ENCODE measurements at places on chromosomes 1 and 21.

DNA sequence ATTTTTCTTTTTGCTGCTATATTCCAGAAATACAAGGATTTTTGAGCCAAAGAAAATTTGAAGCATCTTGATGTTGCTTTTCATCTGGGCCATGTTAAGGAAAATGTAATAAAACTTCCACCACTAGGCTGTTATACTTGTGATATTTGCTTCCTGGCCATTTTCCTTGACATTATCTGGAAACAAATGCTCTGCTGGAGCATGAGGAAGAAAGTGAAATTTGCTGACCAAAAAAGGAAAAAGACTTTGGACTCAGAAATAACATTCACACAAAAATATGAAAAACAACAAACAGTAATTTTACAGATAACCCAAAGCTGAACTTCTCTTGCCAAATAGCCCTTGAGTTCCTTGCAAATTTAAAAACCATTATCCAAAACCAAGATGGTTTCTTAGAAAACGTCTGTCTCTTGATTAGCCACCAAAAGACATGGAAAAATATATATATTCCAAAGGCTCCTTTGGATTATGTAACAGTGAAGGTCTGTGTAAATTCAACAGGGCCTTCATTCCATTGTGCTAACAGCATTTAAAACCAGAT is 344.5 kb downstream of the LMX1A start:
- no peak for DNase-seq

GRCh38 chr1:27569506-27570291 is 34.2 kb downstream of the AHDC1 start:
- DNase-seq = no peak

- no peak for DNase-seq
Measured at GRCh38 chr21:40733024-40733397, 113.9 kb downstream of the DSCAM start.

DNA sequence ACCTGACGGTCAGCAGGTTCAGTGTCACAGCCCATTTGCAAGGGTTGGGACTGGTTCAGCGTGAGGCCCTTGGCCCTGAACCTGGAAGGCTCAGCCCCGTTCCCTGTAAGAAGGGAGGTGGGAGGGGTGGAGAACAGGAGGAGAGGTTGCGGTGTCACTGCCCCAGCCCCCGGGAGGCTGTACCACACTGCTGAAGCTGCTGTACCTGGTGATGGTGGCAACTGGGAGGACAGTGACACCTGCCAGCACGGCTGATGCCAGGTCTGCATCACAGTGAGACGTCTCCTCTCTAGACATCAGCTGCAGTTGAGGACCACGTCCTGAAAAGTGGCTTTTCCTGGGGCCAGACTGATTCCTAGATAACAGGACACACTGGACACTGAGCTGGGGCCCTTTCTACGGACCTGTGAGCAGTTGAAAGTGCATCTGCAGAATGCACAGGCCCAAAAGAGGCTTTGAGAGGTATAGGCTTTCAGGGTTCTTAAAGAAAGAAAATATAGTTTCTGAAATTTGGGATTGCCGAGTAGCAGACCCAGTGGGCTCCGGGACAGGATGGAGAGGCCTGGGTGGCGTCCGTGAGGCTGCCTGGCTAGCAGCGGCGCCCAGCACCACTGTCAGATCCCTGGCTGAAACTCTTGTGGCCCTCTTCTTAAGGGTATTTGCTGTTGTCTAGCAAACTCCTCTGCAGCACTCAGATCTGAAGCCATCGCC is 47.7 kb downstream of the COQ8A start:
- peak; percentile 12 for DNase-seq

GRCh38 chr1:200181861-200182260 is 154.4 kb downstream of the NR5A2 start:
- DNase-seq = no peak

GRCh38 chr1:119000371-119001180 is 12.4 kb upstream of the TBX15 start:
- DNase-seq = no peak

GRCh38 chr1:58443986-58444868 is 102.3 kb downstream of the OMA1 start:
- DNase-seq = no peak

DNA sequence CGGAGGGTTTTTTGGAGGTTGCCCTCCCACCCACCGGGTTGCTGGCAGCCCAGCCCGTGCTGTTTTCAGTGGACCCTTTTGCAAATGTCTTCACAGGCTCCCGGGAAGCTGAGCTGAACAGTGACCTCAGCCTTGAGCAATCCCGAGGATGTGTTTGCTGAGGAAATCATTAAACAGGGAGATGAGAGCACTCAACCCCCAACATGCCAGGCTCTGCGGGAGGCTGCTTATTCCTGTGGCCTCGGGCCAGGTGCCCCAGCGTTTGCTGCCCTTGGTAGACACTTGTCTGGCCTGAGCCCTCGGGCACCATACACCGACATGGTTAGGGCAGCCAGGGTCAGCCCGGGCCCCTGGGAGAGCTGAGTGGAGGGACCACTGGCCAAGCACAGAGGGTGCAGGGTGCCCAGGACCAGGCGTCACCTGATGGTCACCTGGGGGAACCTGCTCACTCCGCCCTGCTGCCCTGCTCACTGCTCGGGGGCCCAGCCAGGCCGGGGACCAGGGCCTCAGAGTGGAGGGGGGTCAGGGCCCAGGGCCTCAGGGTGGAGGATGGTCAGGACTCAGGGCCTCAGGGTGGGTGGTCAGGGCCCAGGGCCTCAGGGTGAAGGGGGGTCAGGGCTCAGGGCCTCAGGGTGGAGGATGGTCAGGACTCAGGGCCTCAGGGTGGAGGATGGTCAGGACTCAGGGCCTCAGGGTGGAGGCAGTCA is 42.5 kb upstream of the POFUT2 start:
- no peak for DNase-seq

DNA sequence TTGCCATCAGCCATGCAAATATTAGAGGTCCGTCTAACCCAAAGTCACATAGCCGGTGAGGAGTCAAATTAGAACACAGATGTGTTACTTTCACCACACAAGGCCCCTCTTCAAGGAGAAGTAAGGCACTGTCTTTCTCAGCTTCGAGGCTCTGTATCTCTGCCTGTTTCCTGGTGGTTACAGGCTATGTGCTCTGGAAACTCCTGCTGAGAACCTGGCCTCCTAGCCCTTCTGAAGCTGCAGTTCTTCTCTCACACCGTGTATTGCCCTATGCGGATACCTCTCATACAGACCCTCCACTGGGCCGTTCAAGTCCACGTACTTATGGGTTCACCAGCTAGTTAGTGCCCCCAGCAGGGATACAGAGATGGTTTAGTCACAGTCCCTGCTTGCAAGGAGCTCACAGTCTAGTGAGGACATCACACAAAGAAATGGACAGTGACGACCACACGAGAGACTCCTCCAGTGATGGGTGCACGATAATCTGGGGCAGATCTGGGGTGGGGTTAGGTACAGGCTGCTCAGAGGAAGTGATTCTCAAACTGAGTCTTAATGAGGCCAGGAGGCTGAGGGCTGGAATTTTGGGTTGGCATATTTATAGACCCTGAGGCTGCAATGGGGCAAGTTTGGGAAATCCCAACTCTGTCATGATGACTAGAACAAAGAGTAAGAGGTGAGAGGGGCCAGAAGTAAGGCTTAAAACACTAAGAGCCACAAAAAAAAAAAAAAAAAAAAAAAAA is 22.8 kb upstream of the ELOA start:
- DNase-seq = no peak

GRCh38 chr21:39055167-39055767 is 128.0 kb downstream of the PSMG1 start:
- no peak for DNase-seq

GRCh38 chr1:236523704-236524141 is at the start of gene LGALS8:
Gene LGALS8, plus strand, starts transcription at chr1:236523982. Its CDS starts 2,089 bp downstream, at chr1:236526071.
- peak; percentile 93 for DNase-seq

DNA sequence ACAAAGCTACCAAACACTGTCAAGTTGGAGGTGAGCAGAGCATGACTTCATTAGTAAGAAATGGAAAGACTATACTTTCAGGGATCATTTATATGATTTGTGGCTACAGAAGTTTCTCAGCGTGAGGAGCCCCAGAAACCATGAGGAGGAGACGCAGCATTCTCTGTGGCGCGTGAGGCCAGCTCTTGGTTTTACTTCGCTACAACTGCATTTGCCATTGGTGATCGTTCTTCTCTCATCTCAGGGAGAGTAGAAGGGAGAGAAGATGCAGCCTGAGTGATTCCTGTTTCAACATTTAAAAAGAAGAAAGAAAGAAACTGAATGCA is 94.5 kb upstream of the ATP1A1 start:
- no peak for DNase-seq

GRCh38 chr1:223244366-223245103 is 101.5 kb upstream of the TLR5 start:
- DNase-seq = no peak

DNA sequence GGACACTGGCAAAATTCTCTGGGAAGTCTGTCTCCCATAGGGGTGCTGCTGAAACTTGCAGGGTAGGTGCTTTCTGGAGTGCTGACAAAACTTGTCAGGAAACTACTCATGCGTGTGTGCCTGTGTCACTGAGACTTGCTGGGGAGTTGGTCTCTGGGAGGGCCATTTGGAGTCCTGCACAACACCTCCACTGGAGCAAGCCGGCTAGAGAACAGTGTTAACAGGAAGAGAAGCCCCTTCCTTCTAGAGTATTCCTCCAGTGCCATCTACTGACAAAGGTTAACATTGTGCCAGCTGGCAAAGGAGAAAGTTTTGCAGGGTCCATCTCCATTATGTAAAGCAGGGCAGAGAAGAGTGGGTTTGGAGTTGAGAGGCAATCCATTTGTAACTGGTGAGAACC is 30.0 kb downstream of the ZMYM4 start:
- DNase-seq = peak; percentile 55

DNA sequence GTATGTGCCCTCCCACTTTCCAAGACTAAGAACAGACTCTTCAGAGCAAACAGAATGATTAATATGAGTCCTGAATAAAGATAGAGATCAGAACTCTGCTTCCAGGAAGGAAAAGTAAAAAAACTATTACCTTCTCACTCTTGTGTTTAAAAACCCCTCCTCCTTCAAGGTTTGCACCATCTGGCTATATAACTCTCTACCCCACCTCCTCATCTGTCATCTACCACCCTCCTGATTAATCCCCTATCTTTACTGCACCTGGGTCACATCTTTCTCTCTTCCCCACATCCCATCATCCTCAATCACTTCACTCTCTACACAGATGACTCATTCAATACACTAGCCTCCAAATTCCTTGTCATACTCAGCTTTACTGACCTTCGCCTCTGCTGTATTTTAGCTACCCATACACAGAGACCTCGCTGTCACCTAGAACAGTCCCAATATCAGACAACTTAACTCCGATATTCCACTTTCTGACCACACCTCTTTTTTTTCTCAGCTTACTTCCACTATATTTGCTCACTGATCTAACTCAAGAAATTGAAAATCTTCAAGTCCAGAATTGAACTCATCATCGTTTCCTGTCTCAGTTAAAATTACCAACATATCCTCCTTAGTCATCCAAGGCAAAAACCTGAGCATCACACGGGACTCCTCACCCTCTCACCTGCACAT is 3.7 kb downstream of the SCMH1 start:
- no peak for DNase-seq

GRCh38 chr1:56501888-56502287 is 77.5 kb downstream of the PLPP3 start:
- DNase-seq = no peak

- DNase-seq = no peak
Measured at GRCh38 chr1:159958719-159959380, 4.8 kb upstream of the SLAMF9 start.

- peak; percentile 52 for DNase-seq
Measured at GRCh38 chr1:93446837-93447451, 974 bp upstream of the FNBP1L start.

DNA sequence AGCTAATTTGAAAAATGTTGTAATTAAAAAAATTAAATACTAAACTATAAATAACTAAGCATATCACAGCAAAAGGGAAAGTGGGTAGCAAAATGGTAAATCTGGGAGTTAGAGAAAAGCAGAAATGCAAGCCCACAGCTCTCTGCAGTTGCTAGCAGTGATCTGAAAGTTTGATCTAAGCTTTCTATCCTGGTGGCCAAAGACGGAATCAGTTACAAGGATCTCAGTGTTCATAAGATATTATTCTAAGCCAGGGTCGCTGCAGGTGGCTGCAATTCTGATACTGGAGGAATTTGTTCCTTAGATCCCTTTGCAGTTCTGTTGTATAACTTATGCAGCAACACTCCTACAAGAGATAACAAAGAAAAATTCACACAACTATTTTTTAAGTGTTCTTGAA is 363.7 kb downstream of the SETD4 start:
- no peak for DNase-seq

GRCh38 chr1:109624201-109625010 is 4.8 kb downstream of the AMPD2 start:
- no peak for DNase-seq

Measured in testis (tissue), 5 donors.